ENCODE measurements at places on chromosomes 16 and 17. TPM values are rescaled to one million over a fixed set of nuclear protein-coding genes. Genes with fewer than 3 reads are reported as not detected.

Gene KRT32
- not detected for total RNA-seq

Gene NPB
- total RNA-seq = 1.3 TPM

GRCh38 chr16:81873843-81874752 lies 95.0 kb downstream of the PLCG2 start:
- DNase-seq = no peak

DNA sequence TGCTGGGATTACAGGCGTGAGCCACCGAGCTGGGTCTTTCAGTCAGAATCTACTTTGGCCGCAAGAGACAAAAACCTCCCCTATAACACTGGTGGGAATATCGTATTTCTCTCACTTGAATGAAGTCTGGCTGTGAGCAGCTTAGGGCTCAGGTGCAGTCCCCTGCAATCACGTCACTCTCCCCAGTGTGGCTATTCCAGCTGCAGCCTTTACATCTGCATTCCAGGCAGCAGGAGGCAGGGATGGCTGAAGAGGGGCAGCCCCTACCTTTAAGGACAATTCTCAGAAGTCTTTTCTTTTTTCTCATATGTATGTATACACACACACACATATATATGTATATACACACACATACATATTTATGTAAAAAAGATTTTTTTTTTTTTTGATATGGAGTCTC lies 3.0 kb downstream of the DEF8 start:
- no peak for DNase-seq

Gene SPPL2C
- total RNA-seq = not detected

Gene GSG1L
- total RNA-seq = not detected

- DNase-seq = no peak
Observed at GRCh38 chr17:70298929-70299531, 129.7 kb downstream of the KCNJ2 start.

DNA sequence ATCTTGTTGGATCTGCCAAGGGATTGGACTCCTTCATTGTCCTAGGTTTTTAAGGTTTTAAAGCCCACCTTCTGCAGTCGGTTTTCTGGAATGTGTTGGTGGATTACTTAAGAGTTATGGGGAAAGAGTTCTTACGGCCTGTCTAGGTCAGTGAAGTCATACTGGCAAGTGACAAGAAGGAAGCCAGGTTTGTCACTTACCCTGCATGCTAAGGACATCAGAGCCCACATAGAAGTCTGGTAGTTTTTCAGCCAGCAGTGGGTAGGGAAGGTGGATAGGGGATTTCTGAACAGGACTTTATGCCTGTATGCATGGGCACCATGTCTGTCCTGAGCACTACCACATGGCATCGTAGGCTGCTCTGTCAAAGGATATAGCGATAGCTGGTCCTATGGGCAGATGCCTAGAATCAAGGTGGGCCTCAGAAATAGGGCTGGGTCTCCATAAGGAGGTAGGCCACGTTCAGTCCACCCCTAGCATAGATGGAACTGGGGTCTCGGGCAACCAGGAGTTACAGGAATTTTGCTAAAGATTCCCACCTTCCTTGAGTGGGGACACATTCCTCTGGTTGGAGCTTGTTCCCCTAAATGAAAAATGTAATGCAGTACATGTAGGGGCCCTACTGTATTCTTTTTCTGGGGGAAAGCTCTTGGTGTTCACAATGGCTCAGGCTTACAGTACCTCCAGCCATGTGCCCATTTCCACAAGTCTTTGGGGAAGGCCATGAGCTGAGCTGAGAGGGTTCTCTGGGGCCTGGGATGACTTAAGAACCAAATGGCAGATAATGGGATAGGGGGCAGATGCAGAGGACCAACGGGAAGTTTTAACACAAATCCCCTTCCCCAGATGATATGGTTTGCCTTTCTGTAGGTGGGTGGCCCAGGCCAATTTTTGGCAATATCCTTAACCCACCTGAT lies 27.5 kb downstream of the TRPV2 start:
- no peak for DNase-seq

Gene OTOA
- not detected for total RNA-seq

- DNase-seq = no peak
Observed at GRCh38 chr17:64736804-64737492, 74.8 kb upstream of the SMURF2 start.

GRCh38 chr16:58475091-58475619 lies 24.8 kb upstream of the NDRG4 start:
- DNase-seq = no peak

Gene TTLL6
- total RNA-seq = not detected

- DNase-seq = no peak
Observed at GRCh38 chr16:67677712-67678111, 11.1 kb downstream of the C16orf86 start.

DNA sequence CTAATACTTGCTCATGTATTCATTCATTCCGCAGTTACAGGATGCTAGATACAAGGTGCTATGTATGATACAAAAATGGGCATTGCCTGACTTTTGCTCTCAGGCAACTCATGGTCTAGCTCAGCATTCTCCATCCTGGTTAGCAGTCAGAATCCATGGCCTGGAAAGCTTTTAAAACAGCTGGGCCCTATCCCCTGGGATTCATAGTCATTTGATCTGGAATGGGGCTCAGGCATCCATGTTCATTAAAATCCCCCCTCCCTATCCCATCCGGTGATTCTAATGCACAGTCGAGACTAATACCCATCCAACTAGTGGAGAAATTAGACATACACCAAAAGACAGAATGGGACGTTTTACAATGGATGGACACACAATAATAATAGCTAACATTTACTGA lies 104.1 kb upstream of the TMEM132E start:
- no peak for DNase-seq

Gene RRAD
- total RNA-seq = 6.5 TPM
